ENCODE measurements at places on chromosomes 12 and 14.

GRCh38 chr12:60803147-60803546 lies 1207.3 kb downstream of the SLC16A7 start:
- DNase-seq, result no peak

GRCh38 chr12:52533686-52534470 lies 13.7 kb upstream of the KRT5 start:
- DNase-seq, result no peak

DNA sequence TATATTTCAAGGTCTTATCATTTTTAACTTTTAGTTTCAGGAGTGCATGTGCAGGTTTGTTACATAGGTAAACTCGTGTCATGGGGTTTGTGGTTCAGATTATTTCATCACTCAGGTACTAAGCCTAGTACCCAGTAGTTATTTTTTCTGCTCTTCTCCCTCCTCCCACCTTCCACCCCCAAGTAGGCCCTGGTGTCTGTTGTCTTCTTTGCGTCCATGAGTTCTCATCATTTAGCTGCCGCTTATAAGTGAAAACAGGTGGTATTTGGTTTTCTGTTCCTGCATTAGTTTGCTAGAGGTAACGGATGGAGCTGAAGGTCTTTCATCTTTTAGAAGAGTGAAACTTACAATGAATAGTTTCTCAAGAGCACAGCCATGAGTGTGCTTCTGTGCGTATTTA lies 24.4 kb downstream of the PIWIL1 start:
- no peak for DNase-seq

- no peak for DNase-seq
Measured at GRCh38 chr14:66482873-66483272, 3.3 kb upstream of the CCDC196 start.

- DNase-seq, result no peak
Measured at GRCh38 chr12:107326237-107326636, 232.9 kb upstream of the CRY1 start.

DNA sequence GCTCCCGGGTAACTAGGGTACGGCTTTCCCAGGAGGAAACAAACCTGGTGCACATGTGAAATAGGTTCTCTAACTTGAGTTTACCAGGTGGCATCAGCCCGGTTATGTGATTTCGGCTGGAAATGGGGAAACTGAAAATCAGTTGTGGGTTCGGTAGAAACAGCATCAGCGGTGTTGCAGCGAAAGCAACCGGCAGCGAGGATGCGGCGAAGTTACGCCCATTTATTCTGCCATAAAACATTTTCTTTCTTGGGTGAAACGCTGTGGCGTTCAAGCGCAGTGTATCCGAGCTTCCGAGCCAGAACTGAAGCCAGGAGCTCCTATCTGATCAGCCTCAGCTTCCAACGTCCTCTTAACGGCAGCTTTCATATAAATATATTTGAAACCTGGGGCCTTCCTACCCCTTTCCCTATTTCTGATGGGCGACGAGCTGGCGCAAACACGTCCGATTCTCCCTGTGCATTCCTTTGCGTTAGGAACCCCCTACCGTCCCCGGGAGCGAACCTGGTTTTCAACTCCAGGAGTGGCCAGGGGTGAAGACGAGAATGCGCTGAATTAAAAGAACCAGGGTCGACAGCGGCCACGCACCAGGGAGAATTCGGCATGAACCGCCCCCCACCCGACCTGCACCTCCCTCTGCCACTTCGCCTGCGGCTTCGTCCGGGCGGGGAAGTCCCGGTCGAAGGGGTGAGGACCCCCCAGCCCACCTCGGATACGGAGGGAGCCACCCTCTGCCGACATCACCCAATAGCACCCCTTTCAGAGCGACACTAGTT lies 1.6 kb downstream of the DPF3 start:
- peak; percentile 40 for DNase-seq

GRCh38 chr14:34348592-34348991 lies 113.4 kb downstream of the SPTSSA start:
- no peak for DNase-seq
